ENCODE measurements at places on chromosomes 11 and 22. TPM values are rescaled to one million over a fixed set of nuclear protein-coding genes. Genes with fewer than 3 reads are reported as not detected.

The SLC7A4 gene
- 0.30 TPM for total RNA-seq

The APOL4 gene
- total RNA-seq: 0.39 TPM

The GSTT2B gene
- 1.3 TPM for total RNA-seq

The KLHL35 gene
- total RNA-seq: 4.6 TPM

The XKR3 gene
- total RNA-seq: not detected

The BIRC3 gene
- total RNA-seq: 2.5 TPM

The NOX4 gene
- total RNA-seq: 0.85 TPM

Measured in smooth muscle cell of the pulmonary artery (primary cell).